ENCODE measurements at places on chromosomes 16 and 17. TPM values are rescaled to one million over a fixed set of nuclear protein-coding genes. Genes with fewer than 3 reads are reported as not detected.

PHF23 gene
- total RNA-seq = 27.6 TPM

SETD1A gene
- total RNA-seq = 4.4 TPM

KIF1C gene
- 32.3 TPM for total RNA-seq

FNDC8 gene
- not detected for total RNA-seq

MT1H gene
- total RNA-seq = 11.9 TPM

Measured in subcutaneous adipose tissue (tissue), 4 donors.